ENCODE measurements at places on chromosomes 3 and 15. TPM values are rescaled to one million over a fixed set of nuclear protein-coding genes. Genes with fewer than 3 reads are reported as not detected.

The FANCD2 gene
- 60.8 TPM for total RNA-seq

The CLDN11 gene
- not detected for total RNA-seq

The CLRN1 gene
- not detected for total RNA-seq

The C3orf85 gene
- total RNA-seq, result not detected

The GNAT1 gene
- total RNA-seq, result not detected

The ERICH6 gene
- total RNA-seq, result 0.81 TPM

The C3orf20 gene
- not detected for total RNA-seq

The ZIC4 gene
- total RNA-seq, result not detected

The UPK1B gene
- total RNA-seq, result not detected

The ADGRG7 gene
- total RNA-seq, result not detected

The NDUFB4 gene
- 135 TPM for total RNA-seq

The GAP43 gene
- total RNA-seq, result not detected

The TWF2 gene
- total RNA-seq, result 118 TPM

The ITPKA gene
- total RNA-seq, result 0.48 TPM

The LACTB gene
- 12.7 TPM for total RNA-seq

The ACSBG1 gene
- not detected for total RNA-seq

Measured in activated CD4-positive, alpha-beta memory T cell treated with anti-CD3 and anti-CD28 coated beads, Interleukin-2, amount 10 ng/mL, durations not matched to agents 7 days and 5 days (primary cell).